Stimulated activated CD4-positive, alpha-beta T cell treated with anti-CD3 and anti-CD28 coated beads, Interleukin-1b, Interleukin-23, amount 100 ng/mL, for 24 hours (primary cell): ENCODE measurements at places on chromosomes 12 and 14.

DNA sequence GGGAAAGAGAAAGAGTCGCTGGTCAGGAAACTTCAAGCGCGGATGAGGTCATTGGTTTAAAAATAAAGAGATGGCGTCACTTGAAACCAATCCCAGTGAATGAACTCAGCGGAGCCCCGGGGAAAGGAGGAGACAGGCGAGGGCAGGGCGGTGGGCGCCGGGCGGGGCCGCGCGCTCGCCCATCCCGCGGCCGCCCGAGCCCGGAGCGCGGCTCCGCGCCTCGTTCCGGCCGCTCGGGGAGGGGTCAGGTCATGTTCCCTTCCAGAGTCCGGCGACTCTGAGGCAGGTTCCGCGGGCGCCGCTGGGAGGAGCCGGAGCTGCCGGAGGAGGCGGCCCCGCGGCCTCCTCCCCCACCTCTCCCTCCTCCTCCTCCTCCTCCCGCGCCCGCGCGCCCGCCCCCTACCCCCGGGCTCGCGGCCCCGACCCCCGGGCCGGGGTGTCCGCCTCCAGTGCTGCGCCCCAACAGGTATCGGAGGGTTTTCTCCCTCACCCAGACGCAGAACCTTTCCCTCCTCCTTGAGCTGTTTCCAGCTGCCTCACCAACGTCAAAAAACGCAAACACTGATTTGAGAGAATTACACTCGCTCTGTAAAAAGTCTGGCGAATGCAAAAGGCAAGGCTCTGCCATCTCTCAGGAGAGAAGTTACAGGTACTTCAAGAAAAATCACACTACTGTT is at the start of gene DUSP16:
Gene DUSP16 (minus strand): TSS at position 279 of the 677 bp plus-strand sequence. CDS start 41,765 bp downstream, outside the sequence.
- DNase-seq, result peak; percentile 49

DNA sequence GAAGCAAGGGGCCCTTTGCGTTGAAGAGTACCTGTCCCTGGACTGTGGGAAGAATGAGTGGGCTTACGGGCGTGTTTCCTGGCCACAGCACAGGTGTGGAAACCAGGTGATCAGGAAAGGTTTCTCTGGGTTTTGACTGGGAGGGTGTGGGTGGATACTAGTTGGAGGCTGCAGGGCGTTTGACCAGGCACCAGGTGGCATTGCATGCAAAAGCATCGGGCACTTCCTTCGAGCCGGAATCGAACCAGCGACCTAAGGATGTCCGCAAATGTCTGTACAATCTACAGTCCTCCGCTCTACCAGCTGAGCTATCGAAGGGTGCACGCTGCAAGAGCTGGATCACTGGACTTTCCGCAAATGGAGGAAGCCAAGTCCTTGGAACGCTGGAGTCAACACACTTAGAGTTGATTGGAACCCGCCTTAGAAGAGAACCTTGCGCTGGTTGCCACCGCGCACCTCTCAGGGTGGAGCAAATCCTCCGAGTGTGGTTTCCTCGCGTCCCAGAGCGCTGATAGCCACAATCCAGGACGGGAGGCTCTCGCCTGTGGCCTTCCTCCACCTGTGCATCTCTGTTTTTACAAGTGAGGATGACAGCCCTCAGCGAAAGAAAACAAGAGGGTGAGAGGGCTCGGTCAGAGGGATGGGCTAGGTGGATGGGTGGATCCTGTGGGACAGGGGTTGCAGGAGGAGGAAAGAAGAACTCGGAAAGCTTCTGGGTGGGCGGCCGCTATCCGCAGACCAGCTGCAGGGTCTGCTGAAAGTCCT is 21.2 kb upstream of the RNASE4 start:
- peak; percentile 61 for DNase-seq

DNA sequence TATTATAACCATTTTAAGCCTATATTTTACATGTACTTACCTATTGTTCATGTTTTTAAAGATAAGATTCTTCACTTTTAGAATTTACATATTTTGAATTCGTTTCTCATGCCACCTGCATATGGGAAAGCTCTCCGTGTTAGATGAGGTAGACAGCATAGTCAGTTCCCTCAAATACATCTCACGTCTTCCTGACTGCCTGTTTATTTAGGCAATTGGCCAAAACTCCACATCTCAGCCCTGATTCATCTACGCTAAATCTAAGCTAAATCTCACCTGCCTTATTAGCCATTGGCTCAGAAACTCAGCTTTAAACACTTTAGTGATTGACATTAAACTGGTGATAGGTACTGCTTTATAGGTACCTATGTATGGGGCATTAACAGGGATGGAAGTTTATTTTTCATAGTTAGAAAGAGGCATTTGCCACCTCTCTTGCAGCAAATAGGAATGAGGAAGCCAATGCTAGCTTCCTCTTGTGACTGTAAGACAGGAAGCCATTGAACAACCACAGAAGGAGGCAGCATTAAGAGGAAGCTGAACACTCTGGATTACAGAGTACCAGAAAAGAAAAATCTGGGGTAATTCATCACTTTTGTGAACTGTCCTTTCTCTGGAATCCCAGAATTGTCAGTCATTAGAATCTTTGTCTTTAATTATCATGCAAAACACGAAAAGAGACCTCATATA is 111.9 kb downstream of the LRFN5 start:
- DNase-seq, result no peak

DNA sequence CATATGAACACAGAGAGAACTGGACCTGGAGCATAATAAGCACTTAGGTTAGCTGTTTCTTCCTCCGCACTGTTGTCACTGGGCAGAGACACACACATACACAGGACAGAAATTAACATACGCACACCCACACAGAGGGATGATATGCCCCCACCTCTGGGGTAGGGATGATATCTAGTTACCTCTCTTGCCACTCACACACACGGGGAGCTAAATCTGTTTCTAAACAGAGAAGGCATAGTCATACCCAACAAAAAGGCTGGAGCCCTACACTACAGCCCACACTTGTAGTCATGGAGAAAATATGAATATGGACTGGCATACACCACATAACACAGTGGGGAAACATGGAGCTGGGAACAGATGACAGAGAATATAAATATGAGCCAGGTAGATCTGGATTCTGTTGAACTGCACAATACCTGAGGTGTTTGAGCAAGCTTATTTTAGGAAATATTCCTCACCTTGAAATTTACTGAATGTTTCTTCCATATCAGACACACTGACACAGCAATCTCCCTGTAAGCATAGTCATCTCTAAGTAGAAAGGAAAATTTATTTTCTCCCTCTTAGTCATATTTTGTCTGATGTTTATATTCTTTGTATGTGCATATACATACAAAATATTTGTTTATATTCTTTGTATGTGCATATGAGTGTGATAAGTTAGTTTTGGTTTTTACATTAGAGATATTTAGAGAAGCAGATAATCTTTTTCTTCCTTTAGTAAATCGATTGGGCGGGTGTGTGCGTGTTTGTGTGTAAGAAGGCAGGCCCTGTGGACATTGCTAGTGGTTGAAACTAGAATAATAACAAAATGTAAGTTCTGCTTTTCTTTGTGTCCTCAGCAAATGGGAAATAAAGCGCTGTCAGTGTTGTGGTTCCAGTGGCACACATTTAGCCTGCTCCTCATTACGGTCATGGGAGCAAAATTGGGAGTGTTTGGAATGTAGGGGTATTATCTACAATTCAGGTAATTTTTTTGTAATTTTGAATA is 20.9 kb upstream of the SCFD1 start:
- no peak for DNase-seq

- DNase-seq, result no peak
These were observed 231.2 kb downstream of the CHST11 start for GRCh38 chr12:104687823-104688573.

DNA sequence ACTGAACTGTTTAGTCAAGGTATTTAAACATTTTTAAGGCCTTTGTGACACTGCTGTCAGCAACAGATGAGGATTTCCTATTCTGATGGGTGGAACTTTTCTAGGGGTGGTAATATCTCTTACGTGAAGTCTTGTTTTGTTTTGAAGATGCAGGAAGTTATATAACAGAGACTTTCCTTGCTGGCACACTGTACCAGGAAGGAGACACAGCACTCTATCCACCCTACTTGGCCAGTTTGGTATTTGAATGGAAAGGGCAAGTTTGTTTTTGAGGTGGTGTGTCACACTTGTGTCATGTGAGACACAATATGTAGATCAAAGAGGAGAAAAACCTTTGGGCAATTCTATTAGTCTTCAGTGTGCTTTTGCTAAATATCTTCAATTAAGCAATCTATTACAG is 51.6 kb upstream of the SRP54 start:
- DNase-seq, result no peak

GRCh38 chr14:89243286-89243685 is 173.7 kb downstream of the FOXN3 start:
- no peak for DNase-seq

DNA sequence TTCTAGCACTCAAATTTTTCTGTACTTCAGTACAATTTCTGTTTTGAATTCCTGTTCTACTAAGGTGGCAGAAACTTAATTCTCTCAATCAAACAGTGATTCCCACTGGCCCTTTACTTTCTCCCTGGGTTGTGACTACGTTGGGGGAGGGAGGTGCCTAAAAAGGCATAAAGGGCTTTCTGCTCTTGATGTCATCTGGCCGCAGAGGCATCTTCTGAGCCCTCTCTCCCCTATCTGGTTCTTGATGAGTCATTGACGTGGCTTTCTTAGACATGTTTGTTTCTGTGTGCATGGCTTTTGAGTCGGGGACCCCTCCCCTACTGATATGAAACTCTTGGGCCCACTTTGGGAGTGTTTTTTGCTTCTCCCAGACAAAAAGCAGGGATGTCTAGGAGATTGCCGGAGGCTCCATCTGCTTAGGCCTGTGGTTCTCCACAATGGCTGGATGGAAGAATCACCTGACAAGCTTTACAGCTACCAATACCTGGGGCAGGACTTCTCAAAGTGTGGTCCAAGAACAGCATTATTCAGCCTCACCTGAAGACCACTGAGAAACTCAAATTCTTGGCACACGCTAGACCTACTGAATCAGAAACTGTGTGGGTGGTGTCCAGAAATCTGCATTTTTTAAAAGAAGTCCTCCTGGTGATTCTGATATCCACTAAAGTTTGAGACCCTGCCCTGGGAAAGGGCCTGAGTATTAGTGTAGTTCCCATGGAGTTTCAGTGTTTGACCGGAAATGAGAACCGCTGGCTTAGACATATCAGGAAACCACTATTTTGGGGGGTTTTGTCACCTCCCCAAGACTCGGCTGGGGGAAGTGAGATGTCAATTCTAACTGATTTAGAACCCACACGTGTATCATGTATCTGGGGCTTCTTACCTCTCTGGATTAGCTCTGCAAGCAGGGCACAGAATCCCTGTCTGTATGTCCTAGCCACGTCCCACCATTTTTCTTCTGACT is 395.7 kb upstream of the PDE3A start:
- DNase-seq, result no peak

- no peak for DNase-seq
These were observed 16.6 kb downstream of the CCND2 start for GRCh38 chr12:4289998-4290790.

- DNase-seq, result no peak
These were observed 391.4 kb downstream of the C12orf75 start for GRCh38 chr12:105721891-105722290.

GRCh38 chr14:36605506-36605857 is 23.1 kb upstream of the NKX2-8 start:
- no peak for DNase-seq

GRCh38 chr12:50706606-50707005 is 57.3 kb upstream of the ATF1 start:
- no peak for DNase-seq

DNA sequence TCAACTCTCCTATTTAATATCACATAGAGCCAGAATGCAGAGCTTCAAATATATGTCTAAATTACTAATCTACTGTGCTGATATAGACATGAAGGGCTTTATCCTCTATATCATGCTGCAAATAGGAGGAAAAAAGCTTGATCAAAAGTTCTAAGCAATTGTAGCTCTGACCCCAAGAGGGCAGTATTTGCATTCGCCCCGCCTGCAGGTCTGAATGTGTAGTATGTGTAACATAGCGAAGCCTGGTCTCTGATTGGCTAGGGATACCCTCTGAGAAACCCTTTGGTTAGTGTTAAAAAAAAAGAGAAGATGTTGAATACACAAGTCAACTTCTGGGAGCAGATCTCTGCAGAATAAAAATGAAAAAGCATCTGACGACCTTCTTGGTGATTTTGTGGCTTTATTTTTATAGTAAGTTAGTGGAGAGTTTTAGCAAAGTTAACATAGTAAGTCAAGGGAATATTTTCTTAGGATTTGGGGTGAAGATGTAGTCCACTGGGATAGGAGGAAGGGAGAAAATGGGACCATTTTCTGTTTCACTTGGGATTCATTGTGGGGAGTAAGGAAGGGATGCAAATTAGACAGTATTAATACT is 151.6 kb upstream of the OR4E1 start:
- DNase-seq, result peak; percentile 10

- DNase-seq, result peak; percentile 11
These were observed 446 bp downstream of the PPP1R12A start for GRCh38 chr12:79934281-79935020.

- DNase-seq, result no peak
These were observed 107.3 kb upstream of the ARHGAP5 start for GRCh38 chr14:31969699-31970240.

DNA sequence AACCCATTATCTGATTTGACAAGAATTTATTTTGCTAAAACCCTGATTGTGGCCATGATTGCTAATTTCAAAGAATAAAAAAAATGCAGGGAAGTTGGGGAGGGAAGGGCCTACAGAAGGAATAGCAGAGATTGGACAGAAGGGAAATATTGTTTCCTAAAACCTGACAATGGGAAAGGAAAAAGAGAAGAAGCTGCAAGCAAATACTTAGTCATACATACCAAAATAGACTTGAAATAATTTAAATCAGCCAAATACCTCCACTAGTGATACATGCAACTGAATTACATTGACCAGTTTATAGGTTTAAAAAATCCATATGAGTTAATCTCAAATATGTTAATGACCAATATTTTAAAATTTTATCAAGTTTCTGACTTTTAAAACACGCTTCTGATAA is 75.1 kb downstream of the PELI2 start:
- DNase-seq, result no peak

DNA sequence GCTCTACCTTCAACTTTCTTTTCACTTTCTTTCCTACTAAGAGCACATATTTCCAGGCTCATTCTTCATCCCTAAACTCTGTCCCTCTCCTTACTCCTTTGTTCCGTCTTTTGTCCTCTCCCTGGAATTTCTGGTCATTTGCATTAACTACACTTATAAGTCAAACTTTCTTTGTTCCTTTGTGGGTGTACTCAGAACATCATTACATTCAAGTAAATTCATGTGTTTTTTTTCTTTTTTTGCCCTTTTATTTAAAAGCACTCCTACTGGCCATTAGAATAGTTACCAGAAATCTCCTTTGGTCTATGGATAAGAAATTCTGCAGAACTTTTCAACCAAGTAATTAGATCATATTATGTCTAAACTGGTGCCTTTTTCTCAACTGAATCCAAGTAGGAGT is 802.6 kb downstream of the DIO2 start:
- no peak for DNase-seq

DNA sequence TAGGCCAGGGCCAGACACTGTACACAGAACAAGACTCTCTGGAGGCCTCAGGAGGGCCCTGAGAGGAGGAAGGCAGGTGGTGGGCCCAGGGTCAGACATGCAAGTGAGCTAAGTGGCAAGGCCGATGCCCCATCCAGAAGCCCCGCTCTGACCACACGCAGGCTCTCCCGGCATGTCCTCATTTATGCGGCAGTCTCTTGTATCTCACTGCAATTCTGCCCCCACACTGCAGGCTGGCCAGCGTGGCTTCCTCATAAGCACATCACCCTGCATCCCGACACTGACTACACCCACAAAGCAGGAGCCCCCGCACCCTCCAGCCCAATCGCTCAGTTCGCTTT is 17.5 kb downstream of the SSH1 start:
- no peak for DNase-seq
